ENCODE measurements at places on chromosomes 2 and 18. TPM values are rescaled to one million over a fixed set of nuclear protein-coding genes. Genes with fewer than 3 reads are reported as not detected.

Gene RND3
- 111 TPM for polyA plus RNA-seq

Gene SERPINB2
- 0.24 TPM for polyA plus RNA-seq

Gene ATOH8
- 37.3 TPM for polyA plus RNA-seq

Gene PTH2R
- polyA plus RNA-seq: 0.22 TPM

Gene CROCC2
- polyA plus RNA-seq: 2.7 TPM

Gene RAB17
- 18.1 TPM for polyA plus RNA-seq

Gene KIDINS220
- polyA plus RNA-seq: 96.4 TPM

- no peak for DNase-seq
These were observed 90.5 kb upstream of the TACR1 start for GRCh38 chr2:75289771-75290170.

GRCh38 chr18:1392865-1393734, 488.4 kb downstream of the ADCYAP1 start:
- no peak for DNase-seq

GRCh38 chr2:99374747-99375146, 37.6 kb downstream of the EIF5B start:
- no peak for DNase-seq

- no peak for DNase-seq
These were observed 243.4 kb upstream of the ID2 start for GRCh38 chr2:8438476-8438875.

DNA sequence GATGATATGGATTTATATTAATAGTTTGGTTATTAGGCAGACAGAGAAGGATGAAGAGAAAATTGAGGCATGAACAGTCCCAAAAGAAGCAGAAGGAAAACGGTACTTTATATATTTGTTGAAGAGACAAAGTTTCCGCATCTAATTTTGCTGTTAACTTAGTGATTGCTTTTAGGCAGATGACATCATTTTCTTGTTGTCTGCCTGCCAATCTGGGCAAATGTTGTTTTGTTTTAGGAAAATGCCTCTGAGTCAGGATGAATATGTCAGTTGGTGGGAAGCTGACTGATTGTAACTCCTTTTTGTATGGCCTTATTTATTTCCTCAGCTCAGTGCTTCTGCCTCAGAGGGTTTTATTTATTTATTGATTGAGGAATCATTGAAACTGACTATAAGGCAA, 52.5 kb upstream of the CAVIN2 start:
- DNase-seq: no peak

DNA sequence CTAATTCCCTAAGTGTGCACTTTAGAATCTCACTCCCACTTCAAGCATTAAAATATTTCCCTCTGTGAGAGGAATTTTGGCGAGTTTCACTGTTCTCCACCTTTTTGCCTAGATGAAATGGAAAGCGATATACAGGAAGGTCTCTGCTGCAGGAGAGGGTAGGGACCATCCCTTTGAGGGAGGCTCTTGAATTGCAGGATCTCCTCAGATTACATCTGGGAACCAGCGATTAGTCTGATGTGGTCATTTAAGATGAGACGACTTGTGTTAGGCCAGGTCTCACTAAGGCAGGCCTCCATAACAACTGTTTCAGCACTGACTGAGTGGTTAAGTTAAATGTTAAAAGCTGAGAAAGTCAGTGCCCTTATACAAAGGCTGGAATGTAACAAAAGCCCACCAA, 74.6 kb downstream of the ARL6IP6 start:
- no peak for DNase-seq

DNA sequence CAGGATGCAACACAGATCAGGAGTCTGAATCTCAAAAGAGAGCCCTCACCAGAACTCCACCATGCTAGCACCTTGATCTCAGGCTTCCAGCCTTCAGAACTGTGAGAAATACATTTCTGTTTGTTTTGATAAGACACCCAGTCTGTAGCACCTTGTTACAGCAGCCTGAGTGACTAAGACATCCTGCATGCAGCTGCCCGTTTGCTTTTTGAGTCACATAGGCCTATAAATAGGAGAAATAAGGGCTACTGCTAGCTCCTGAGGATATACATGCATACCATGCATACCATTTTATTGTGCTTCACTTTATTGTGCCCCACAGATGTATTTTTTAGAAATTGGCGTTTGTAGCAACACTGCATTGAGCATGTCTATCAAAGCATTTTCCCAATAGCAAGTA, 337.8 kb downstream of the CDH2 start:
- no peak for DNase-seq

GRCh38 chr2:109318150-109318948, 189.3 kb downstream of the SH3RF3 start:
- DNase-seq: peak; percentile 91

DNA sequence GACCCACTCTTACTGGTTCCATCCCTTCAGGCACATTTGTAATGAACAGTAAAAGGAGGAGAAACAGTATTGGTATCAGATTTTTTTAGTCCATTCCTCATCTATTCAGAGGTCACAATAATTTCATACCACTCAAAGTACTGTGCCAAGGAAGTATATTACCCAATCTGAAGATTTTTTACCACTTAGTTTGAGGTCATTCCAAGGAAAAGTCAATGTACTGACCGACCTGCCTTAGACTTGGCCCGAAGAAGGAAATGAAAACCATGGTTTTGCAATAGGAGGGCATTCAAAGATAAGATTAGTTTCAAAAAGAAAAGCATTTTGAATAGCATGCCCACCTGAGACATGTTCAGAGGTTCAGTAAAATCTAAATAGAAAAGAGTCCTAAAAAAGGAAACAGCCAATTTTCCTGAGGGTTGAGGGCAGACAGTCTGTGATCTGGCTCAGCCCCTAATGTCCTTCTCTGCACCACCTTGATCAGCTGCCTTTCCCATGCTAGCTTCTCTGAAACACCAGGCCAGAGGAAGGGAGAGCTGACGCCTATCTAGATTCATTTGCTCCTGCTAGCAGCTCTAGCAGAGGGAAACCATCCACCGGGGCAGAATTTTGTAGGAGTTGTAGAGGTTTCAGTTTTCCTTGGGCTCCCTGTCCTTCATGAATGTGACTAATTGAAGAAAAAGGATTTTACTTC, 107.3 kb upstream of the FZD5 start:
- no peak for DNase-seq

DNA sequence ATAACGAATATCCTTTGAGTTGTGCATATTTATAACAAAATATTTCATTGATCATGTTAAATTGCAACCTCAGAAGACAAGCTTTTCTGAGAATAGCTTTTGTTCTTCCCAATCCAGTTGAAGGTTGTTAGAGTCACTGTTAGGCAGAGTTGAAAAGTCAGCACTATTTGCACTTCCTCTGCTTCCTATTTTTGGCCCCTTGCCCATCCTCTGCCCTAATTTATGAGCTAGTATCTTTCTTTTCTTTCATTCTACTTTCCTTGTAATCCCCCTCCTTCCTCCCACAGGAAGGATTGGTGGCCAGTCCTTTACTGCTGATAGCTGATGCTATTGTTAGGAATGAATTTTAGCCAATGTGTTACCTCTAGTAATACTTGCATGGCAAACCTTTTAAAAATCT, 4.9 kb downstream of the RALB start:
- no peak for DNase-seq

DNA sequence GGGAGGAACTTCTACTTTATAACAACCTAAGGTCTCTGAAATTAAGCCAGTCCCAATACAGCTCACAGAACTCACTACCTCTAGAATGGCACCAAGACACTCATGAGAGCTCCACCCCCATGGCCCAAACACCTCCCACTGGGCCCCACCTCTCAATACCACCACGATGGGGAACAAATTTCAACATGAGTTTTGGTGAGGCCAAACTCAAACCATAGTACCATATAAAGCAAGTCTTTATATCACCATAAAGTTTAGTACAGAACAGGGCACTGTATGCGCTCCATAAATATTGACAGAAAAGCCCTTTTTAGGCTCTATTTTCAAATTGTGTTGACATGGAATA, 3.3 kb downstream of the AFG3L2 start:
- DNase-seq: no peak

DNA sequence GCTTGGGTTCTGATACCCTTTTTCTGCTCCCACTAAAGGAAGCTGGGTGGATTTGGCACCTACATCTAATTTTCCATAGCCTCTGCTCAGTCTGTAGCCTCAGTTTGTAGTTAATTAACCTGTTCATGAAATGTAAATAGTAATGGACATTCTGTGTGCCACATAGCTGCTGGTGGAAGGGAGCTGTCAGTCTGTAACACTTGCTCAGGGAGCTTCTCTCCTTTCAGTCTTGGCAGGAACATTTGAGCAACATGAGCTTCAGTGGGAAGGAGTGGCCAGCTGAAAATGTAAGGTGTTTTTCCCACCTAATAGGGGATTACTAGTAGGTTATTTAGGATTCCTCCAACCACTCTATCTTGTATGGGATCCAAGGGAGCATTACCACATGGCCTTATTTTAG, 203.4 kb downstream of the ASXL3 start:
- no peak for DNase-seq

DNA sequence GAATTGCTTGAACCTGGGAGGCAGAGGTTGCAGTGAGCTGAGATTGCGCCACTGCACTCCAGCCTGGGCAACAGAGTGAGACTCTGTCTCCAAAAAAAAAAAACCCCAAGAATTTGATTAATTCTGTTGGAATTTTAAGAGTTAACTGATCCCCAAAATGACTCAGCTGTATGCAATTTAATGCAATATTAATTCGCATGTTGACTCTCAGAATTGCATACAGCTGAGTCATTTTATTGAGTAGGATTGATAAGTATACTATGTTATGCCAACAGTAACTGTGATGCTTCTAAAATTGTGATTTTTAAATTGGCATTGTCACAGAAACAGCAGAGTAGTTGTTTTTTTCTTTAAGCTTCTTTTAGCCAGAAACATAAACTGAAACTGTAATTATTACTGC, 19.6 kb downstream of the MSH2 start:
- no peak for DNase-seq

DNA sequence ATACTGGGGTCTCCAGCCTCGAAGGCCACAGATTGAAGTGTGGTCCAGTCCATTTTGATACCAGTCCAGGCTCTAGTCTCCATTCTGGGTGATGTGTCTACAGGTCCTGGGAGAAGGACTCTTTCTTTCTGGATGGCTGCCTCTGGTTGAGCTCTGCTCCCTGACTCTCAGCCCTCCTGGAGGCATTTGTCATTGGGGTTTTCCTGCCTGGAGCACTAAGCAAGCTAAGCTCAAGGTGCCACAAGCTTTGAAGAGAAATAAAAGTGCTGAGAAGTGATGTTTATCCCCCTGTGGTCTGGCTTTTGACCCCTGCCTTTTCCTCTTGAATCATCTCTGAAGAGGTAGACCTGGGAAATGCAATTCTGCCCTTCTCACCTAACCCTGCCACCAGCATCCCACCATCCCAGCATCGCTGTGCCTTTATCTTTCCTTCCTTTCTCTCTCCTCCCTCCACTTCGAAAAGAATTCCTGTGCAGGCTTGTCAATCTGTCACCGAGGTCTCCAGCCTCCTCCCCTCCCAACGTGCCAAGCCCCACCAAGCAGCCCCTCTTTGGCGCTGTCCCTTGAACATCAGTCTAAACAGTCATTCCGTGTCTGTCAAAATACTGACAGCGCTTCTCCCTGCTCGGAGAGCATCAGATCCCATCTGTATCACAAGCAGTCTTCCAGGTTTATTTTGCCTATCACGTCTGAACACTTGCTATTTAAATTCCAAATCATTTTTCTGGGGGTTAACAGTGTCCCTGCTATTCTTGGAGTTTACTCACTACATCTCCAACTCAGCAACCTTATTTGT, 334.6 kb upstream of the SLC14A2 start:
- no peak for DNase-seq

GRCh38 chr2:102269200-102269524, 42.2 kb upstream of the IL1RL1 start:
- DNase-seq: no peak

DNA sequence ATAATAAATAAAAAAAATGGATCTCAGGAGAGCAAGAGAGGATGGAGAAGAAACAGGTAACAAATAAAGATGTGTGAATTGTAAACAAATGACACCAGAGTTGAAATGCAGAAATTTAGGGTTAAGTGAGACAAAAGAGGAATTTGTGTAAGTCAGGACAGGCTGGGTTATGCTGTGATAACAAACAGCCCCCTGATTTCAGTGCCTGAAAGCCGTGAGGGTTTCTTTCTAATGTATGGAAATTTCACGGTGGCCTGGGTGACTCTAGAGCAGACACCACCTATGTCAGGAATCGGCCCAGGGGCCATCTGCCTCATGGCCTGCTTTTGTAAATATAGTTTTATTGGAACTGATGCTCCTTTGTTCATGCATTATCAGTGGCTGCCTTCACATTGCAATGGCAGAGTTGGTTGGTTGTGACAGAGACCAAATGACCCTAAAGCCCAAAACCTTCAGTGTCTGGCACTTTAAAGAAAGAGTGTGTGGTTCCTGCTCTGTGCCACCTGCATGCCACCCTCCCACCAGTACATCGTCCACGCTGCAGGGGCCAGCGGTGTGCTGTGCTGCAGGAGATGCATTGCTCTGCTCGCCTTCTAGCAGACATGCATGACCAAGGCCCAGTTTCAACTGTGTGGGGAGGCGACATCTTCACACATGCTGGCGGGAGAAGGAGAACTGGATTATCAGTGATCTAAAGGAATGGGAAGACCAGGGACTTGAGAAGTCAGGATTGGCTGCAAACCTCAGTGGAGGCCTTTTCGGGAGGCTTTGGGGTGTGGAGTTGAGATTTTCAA, 221.2 kb upstream of the APCDD1 start:
- DNase-seq: no peak

DNA sequence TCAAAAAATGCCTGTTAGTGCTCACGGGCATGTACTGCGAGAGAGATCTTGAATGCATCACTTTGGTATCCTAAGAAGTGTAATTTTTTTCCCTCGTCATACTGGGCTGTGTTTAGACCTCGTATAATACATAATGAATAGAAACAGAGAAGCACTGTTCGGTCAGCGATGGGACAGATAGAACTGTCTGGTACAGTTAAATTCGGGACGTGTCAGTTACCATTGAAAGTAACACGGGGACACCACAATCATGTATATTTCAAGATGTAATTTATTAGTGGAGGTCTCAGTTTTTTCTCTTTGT, 1.8 kb downstream of the PKP4 start:
- DNase-seq: no peak

DNA sequence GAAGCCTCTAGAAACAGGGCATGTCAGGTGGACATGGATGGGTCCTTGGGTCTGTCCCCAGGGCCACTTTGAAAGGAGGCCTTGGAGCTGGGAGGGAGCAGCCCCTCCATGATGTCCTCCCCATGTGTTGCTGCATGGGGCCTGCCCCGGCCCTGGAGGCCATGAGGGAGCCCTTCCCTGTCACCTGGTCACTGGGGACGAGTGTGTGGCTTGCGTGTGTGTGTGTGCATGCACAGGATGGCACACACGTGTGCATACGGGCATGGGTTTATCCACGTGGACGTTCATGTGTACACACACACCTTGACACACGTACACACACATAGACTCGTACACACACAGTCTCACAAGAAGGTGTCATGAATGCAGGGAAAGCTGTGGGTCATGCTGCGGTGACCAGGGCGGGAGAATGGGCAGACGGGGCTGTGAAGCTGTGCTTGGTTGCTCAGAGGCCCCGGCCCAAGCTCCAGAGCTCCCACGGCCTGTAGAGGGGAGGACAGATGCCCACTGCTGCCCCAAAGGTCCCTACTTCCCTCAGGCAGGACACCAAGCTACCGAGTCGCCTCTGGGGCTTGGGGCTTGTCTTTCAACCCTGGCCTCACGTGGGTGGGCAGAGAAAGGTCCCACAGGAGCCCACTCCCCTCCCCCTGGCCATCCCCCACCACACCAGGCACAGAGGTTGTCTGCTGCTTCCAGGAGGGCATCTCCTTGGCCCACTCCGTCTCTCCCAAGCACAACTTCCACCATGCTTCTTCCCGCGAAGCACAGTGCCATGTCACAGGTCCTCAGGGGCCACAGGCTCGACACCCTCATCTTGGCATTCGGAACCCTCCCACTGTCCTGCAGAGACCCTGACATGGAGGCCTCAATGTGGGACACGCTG, 42.3 kb upstream of the GPC1 start:
- DNase-seq: no peak
